ENCODE measurements at places on chromosomes 11 and 22.

- no peak for DNase-seq
These were observed 31.0 kb upstream of the RFPL3 start for GRCh38 chr22:32326647-32327046.

- no peak for DNase-seq
These were observed 25.3 kb downstream of the CEP295 start for GRCh38 chr11:93686812-93687211.

- DNase-seq, result no peak
These were observed 35.1 kb downstream of the CSF2RB start for GRCh38 chr22:36948273-36949225.

DNA sequence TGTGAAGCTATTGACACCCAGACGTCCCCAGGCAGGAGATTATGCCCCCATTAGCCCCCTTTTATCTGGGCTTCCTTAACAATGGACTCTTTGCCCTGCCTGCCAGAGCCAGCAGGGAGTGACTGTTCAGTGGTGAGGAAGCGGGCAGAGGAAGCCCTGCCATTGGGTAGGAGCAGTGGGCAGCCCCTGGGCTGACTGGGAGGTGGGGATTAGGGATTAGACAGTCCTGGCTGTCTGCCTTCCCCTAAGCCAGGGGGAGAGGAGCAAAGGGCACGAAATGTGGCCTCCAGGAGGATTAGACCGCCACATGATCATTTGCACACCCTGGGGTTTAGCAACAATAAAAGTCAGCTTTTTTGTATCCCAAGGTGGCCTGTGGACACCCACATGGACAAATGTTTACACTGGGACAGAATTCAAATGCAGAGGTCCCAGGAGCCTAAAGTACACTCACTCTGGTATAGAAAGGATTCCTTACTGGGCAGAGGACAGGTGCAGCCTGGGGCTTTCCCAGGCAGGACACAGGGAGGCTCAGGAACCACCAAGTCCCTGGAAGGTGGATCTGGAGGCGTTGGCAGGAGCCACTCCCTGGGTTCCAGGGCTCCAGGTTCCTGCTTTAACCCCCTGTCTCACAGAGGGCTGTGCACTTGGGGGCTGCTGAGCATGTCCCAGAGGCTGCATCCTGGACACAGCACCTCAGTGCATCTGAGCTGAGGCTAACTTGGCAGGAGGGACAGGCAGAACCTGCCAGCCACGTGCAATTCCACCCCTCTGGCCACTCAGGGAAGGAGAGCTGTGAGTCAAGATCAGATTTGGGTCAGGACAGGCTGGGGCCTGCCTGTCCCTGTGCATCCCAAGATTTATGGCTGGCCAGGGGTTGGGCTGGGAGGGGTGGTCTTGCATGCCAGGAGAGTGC, 2.1 kb downstream of the PNPLA3 start:
- DNase-seq, result no peak

- DNase-seq, result no peak
These were observed 523.7 kb downstream of the FAM181B start for GRCh38 chr11:82210011-82210410.

- DNase-seq, result no peak
These were observed 84.5 kb upstream of the PPARA start for GRCh38 chr22:46065691-46066454.
